ENCODE measurements at places on chromosomes 12 and 14. TPM values are rescaled to one million over a fixed set of nuclear protein-coding genes. Genes with fewer than 3 reads are reported as not detected.

DNA sequence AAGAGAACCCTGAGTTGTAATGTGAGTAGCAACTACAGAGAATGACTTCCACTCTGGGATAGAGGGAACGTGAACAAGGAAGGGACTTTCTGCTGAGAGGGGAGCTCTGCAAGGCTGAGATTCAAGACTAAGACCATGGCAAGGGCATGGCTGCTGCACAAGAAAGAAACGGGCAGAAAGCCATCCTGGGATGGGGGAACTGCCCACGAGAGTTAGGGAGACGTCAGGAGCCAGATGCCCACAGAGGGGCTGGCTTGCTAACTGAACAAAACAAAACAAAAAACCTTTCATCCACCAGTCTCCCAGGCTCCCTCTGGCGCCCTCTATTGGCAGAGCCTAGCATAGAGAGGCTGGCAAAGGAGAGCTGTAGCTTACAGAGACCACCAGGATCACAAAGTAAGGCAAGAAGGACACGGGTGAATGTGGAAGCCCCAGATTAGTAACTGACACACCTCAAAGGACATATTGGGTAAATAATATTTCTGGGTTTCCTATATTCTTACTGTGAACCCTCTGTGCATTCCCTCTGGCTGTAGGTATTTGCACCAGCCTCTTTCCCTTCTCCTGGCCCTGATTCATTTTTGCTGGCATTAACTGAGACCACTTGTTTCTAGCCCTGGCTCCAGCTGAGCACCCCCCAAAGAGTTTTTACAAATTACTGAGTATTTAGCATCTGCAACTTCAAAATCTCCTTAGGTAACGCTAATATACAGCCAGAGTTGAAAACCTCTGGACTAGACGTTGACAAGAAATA is 338.3 kb downstream of the EMP1 start:
- peak; percentile 72 for DNase-seq

Gene OR10A7
- not detected for total RNA-seq

DNA sequence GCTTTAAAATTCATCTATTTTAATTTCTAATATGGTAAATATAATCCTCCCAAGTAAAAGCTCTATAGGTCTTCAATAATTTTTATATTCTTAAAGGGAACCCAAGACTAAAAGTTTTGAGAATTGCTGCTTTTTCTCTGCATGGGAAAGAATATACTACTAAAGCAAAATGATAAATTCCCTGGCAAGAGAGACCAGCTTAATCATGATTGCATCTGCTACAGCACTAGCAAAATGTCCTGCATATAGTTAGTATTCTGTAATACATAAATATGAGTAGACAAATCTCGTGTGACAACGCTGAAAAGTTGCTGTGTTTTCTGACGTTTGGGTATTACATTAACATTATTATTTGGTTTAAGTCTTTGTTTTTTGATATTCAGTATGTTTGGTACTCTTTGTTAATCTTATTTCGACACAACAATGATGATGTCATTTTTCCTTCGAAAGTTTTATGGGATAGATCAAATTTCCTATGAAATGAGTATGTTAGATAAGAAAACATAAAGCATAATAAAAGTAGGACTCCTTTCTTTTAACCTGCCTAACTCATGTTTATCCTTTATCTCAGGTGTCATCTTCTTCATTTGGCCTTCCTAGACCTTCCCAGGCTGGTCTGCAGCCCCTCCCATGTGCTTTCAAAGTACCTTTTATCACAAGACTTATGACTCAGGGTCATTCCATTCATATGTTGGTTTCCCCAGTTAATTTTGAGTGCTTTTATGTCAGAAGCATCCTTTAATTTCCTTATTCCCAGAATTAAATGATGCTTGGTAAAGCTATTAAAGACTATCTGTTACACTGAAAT is 321.9 kb downstream of the RAD51B start:
- no peak for DNase-seq

GRCh38 chr14:63905370-63905769 is 52.6 kb downstream of the SYNE2 start:
- no peak for DNase-seq

GRCh38 chr12:2008677-2009076 is 4.4 kb upstream of the DCP1B start:
- DNase-seq: no peak

GRCh38 chr14:56813143-56813551 is 2.9 kb upstream of the OTX2 start:
- no peak for DNase-seq

DNA sequence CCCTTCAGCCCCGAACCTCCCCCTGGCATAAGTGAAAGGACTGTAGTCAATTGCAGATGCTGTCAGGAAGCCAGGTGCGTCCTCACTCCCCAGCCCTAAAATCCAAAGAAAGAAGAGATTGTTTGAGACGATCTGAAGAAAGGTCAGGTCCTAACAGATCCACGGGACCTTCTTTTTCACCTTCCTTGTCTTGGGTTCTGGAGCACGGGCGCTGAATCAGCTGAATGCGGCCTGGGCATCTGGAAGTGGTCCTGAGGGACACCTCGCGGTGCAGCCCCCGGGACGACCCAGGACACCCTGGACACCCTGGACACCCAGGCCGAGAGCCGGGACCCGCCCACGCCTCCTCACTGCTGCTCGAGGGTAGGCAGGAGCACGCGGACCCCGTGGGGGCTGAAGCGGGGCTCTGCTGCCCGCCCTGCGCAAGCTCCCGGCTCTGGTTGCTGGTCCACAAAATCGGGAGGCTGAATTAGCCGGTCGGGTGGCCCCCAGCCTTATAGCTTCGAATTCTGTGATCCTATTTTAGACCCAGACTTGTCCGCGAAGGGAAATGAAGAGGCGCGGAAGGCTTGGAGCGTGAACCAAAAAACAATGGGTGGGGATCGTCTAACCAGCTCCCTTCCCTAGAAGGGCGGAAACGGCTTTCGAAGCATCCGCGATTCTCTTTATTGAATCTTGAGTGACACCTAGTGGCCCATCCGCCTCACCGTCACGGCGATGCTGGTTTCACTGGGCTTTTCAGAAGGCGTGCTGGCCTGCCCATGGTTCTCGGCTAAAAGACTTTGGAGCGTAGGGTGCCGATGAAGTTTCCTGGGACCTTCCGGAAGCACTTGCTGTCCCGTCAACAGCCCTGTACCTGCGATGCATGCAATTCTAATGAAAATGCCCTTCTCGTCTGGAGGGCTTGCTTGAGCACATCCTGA is 46.4 kb upstream of the PLXNC1 start:
- peak; percentile 79 for DNase-seq

DNA sequence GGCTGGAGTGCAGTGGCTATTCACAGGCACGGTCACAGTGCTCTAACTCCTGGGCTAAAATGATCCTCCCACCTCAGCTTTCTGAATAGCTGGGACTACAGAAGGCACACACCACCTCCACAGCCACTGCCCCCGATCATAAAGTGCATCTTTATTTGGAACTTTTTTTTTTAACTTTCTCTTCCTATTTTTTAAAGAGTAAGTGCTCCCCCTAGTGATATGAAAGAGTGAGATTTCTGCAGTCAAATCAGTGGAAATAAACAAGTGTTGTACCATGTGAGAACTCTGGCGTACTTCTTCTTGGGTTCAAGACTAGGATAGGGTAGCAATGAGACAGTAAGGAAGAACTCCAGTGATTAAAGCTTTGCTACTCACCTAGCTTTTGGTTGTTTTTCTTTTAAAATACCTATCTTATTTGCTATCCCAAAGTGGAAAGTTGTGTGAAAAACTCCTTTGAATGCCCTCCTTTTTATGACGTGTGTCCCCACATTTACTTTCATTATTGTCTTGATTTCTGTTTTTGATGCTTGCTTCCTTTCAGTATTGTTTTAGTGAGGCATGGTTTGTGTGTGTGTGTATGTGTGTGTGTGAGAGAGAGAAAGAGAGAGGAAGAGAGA is 6.6 kb downstream of the PPP4R4 start:
- DNase-seq: no peak

DNA sequence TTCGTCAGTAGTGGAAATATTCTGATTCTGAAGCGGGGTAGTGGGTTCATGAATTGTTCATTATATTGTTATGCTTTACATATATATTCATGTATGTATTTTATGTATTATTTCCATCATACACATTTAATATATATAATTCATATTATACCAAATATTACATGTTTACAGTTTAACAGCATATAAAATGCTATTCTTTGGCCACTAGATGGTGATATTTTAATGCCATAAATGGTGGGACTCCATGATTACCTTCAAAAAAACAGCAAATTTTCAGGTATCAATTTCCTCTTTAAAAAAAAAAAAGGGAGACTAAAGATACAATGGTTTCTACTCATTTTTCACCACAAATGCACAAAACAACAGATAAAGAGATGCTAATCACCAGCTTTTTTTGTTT is 41.0 kb downstream of the BDKRB1 start:
- no peak for DNase-seq

- DNase-seq: no peak
Observed at GRCh38 chr14:90451443-90451842, 54.6 kb downstream of the CALM1 start.

Gene SLC16A7
- total RNA-seq: 5.9 TPM
